ENCODE measurements at places on chromosomes 2 and 18. TPM values are rescaled to one million over a fixed set of nuclear protein-coding genes. Genes with fewer than 3 reads are reported as not detected.

The KCNG2 gene
- polyA plus RNA-seq: 0.40 TPM

The ZAP70 gene
- 0.62 TPM for polyA plus RNA-seq

The PSD4 gene
- 21.1 TPM for polyA plus RNA-seq

The DNER gene
- polyA plus RNA-seq: 56.9 TPM

The EGR4 gene
- 0.20 TPM for polyA plus RNA-seq
